ENCODE measurements at places on chromosomes 6 and 20. TPM values are rescaled to one million over a fixed set of nuclear protein-coding genes. Genes with fewer than 3 reads are reported as not detected.

GRCh38 chr6:11650025-11650696, 112.6 kb downstream of the TMEM170B start:
- H3K36me3 ChIP-seq = no peaks in the 10 kb centered on the region
- H3K27ac ChIP-seq = no peak overlapping the region
- no peak overlapping the region for H3K4me3 ChIP-seq
- no peaks in the 10 kb centered on the region for H3K4me1 ChIP-seq
- no peak for DNase-seq

DNA sequence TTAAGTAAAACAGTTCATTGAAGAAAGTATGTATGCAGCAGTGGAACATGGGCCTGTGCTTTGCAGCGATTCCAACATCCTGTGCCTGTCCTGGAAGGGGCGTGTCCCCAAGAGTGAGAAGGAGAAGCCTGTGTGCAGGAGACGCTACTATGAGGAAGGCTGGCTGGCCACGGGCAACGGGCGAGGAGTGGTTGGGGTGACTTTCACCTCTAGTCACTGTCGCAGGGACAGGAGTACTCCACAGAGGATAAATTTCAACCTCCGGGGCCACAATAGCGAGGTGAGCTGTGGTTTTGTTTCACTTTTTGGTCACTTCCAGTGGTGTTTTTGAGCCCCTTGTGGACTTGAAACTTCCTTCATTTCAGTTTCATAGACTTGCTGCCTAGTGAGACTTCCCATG, 1.7 kb downstream of the TULP4 start:
- H3K27me3 ChIP-seq = no peaks in the 10 kb centered on the region
- peaks cover 14% of the 10 kb centered on the region for H3K36me3 ChIP-seq
- H3K4me3 ChIP-seq = no peak overlapping the region
- no peaks in the 10 kb centered on the region for H3K4me1 ChIP-seq

- no peaks in the 10 kb centered on the region for H3K27me3 ChIP-seq
- H3K27ac ChIP-seq = no peak overlapping the region
Measured at GRCh38 chr20:25668446-25668845, 28.2 kb downstream of the ZNF337 start.

- no peaks in the 10 kb centered on the region for H3K36me3 ChIP-seq
- no peak overlapping the region for H3K4me3 ChIP-seq
- no peak overlapping the region for H3K27ac ChIP-seq
- no peaks in the 10 kb centered on the region for H3K4me1 ChIP-seq
- no peak for DNase-seq
Measured at GRCh38 chr6:56683882-56684281, 41.2 kb upstream of the DST start.

DNA sequence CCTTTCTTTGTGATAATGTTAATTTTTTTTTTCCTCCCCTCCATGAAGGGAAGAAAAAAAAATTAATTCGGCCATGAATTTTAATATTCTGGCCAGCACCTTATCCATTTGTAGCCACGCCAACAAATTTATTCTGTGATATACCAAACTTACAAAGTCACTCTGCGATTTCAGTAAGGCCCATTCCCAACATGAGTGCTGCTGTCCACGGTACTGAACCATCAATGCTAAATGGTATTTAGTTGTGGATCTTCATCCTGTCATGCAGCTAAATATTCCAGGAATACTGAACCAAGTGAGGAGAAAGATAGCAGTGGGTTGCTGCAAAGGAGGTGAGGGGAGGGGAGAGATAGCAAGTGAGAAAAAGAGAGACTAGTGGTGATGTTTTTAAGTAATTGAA, 19.5 kb upstream of the RSPH4A start:
- H3K27ac ChIP-seq = no peak overlapping the region
- DNase-seq = peak; percentile 17
- peaks cover 22% of the 10 kb centered on the region for H3K36me3 ChIP-seq

- H3K4me3 ChIP-seq = no peak overlapping the region
- H3K4me1 ChIP-seq = no peaks in the 10 kb centered on the region
- no peaks in the 10 kb centered on the region for H3K36me3 ChIP-seq
- no peak overlapping the region for H3K27ac ChIP-seq
- no peak for DNase-seq
- H3K27me3 ChIP-seq = no peaks in the 10 kb centered on the region
Measured at GRCh38 chr20:17467120-17467655, 64.0 kb downstream of the BFSP1 start.

DNA sequence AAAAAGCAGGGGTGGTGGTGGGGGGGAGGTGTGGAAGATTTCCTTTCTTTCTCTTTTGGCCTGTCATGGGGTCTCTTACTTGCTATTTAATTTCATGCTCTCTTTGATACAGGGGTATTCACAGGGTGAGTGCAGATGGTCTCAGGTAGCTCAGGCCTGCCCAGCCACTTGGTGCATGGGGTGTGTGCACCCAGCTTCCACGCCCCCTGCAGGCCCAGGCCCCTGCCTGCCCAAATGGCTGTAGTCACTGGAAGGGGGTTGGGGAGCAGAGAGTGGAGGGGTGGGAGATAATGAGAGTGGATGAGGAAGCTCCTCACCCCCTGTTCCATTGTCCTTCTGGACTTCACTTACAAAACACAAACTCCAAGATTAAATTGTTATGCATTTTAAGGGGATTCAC, 133.6 kb upstream of the SGK1 start:
- DNase-seq = peak; percentile 38
- no peaks in the 10 kb centered on the region for H3K4me1 ChIP-seq
- no peaks in the 10 kb centered on the region for H3K36me3 ChIP-seq

DNA sequence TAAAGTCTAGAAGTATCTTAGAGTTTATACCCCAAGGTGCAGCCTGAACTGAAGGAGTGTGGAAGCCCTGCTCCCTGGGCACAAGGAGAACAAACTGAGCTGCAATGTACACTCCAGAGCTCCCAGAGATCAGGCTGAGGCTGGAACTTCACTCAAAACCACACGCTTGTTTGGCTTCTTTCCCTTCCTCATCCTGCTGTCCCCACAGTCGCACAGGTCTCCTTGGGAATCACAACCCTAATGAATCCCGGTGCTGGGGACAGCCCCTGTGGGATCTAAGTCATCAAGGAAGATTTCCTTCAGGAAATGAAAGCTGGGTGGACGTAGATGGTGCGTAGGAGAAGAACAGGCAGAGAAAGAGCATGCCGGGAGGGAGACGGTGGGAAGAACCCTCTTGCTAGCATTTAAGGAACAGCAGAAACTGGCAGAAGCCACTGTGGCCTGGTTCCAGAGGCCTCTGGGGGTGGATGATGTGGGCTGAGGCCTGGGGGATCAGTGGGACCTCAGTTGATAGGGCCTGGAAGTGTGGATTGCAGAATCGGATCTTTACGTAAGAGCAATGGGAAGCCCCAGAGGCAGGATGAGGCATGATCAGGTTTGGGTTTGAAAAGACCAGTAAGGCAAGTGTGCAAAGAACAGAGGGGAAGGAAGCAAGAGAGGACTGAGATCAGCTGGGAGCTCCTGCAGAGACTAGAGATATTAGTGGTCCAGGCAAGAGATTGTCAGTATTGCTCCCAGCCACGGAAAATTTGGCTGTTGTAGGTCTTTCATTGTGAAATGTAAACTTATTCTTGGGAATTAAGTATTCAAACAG, 21.4 kb downstream of the CYP24A1 start:
- no peaks in the 10 kb centered on the region for H3K36me3 ChIP-seq
- peaks cover 19% of the 10 kb centered on the region for H3K27me3 ChIP-seq
- H3K27ac ChIP-seq = no peak overlapping the region
- no peaks in the 10 kb centered on the region for H3K4me1 ChIP-seq
- no peak overlapping the region for H3K4me3 ChIP-seq

RIPOR2 gene
- total RNA-seq = 1.1 TPM

All from K562 (cell line).